C1 segment of cervical spinal cord (tissue), 14 donors: ENCODE measurements at places on chromosomes 3 and 15.

DNA sequence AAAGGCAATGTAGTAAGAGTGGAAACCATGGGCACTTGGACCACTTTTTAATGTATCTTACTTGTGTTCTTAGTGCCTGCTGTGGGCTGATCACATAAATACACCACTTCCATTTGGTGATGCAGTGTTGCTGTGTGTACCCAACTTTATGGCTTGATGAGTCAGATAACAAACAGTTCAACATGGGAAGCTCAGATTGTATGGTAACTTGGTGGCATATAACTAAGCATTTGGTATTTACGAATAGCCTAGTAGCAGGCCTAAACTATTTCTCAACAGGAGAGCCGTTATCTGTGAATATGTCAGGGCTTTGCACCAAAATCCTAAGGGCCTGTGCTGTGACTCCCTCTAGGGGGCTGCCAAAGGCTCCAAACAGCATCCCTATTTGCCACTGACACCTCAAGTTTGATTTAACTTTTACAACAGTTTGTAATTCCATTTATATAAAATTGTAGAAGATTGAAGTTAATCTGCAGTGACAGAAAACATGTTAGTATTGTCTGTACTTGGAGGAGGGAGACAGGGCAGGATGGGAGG is 640.4 kb upstream of the CADM2 start:
- no peak for DNase-seq

DNA sequence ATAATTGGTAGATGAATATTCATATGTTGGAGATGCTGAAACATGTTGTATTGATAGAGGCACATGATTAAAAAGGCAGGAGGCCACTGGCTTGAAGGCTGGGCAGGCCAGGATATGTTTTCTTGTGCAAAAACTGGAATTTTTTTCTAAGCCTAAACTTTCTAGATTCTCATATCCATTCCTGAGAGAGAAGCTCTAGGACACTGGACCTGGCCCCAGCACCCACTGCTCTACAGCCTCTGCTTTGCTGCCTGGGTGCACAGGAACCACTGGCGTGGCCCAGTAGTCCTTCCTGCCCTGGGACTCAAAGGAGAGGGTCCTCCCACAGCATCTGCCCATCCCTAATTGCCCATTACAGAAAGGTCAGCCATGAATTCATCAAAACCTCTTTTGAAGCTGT is 58.1 kb upstream of the APEH start:
- DNase-seq = no peak

DNA sequence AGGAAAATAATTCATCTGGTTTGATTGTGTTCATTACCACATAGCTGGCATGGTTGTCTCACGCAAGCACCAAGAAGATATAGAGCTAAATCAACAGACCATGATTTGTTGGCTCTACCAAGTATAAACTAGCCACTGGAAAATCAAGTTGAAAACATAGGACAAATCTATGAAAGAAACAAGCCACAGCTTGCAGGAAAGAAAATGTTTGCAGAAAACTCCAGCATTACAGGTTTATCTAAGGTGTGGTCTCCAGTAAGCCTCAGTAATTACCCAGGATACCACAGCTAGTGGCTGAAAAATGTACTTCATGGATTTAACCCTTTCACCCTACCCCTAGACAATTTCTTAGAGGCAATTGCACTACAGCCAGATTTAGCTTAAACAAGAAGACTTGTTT is 340.6 kb downstream of the SOX2 start:
- no peak for DNase-seq

DNA sequence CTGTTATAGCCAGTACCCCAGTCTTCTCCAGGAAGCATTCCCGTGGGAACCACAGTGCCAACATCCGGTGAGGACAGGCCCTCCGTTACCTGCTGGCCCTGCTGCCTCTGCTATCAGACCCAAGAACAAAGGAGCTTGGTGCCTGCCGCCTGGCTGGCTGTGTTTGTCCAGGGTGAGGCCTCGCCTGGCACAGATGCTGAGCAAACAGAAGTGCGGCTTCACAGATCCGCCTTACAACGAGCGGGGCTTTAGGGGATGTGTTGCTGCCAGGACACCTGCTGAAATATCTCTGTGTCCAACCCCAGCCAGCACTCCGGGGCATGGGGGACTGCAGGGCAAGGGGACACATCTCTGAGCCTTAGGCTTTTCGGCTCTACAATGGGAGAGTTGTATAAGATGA is 2.2 kb upstream of the EPHB3 start:
- DNase-seq = no peak

GRCh38 chr3:17087509-17087908 is 202.8 kb downstream of the PLCL2 start:
- no peak for DNase-seq

- DNase-seq = no peak
Observed at GRCh38 chr3:123338620-123339061, 110.2 kb downstream of the ADCY5 start.

GRCh38 chr3:182325213-182325950 is 467.9 kb upstream of the ATP11B start:
- DNase-seq = no peak

DNA sequence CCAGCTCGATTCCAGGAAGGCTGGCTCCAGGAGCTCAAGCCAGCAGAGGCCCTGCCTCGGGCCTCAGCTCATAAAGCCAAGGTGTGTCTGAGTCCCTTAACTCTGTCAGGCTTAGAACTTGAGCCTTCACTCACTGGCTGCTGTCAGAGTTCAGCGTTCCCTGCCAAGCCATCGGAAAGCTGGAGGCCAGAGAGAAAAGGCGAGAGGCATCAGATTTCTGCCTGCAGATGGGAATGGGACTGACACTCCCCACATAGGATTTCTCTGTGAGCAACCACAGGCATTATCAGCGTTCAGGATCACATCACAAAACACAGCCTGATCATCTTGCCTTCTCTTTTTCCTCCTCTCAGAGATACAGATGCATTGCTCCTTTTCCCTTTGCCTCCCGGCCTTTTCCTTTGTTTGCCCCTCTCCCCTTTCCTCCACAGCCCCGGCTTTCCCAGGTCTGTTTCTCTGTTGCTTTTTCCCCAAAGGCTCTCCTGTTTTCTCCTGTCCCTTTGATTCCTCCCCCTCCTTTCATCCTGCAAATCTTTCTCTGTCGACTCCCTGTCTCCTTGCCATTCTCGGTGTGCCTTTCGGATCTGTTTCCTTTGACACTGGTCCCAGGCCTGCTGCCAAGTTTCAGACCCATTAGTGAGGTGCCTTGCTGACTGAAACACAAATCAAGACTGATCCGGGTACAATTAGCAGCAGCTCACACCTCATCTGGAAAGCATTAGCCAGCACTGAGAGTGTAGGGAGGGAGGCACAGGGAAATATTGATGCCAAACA is 44.5 kb upstream of the BOC start:
- DNase-seq = peak; percentile 18

DNA sequence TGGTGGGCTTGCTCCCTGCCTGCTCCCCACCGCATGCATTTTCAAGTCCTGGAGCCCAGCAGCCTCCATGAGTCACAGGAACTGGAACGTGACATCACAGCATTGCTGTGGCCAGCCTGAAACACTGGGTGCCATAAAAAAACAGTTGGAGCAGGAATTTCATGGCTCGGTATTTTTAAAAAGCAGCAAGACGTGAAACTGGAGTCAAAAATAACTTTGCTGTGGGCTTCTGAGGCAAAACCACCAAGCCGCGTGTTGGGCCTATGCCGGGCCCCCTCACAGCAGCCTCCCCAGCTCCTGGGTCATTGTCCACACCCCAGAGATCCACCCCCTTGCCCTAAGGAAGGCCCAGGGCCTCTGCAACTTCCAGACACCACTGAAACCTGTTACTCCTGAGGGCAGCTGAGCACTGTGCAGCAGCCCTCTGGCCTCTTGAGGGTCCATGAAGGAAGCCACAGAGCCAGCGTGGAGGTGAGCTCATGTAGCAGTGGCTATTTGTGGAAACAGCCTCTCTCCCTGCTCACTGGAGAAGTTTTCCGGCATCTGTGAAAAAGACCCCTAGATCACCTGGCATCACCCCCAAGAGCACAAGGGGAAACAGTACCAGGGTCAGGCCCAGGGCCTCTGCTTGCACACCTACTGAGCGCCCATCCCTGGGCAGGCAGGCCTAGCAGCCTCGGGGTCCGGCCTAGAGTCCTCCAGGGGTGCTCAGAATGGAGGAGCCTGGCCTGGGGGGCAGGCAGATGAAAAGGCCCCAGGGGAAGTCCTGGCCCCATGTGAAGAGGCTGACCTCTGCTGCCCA is 34.0 kb upstream of the DUSP7 start:
- no peak for DNase-seq

- no peak for DNase-seq
Observed at GRCh38 chr3:54307566-54308180, 185.3 kb downstream of the CACNA2D3 start.

- DNase-seq = no peak
Observed at GRCh38 chr3:170098753-170099152, 61.0 kb downstream of the GPR160 start.

DNA sequence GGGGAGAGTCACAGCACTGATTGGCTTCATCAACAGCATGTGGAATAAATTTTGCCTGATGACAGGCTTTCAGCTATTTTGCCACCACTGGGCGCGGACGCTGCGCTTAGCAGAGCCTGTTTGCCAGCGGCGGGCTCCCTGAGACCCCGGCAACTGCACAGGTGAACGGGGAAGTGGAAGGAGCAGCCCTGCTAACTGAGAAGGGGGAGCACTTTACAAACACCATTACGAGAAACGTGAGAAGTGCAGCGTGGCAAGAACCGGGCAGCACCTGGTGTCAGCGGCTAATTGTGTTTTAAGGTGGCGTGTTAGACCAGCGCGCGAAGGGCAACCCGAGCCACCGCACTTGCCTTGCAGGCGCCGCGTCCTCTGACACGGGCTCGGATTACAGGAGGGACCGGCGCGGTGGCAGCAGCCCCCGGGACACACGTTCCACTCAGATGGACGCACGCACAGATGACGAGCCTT is 307.8 kb upstream of the ARRDC4 start:
- no peak for DNase-seq

GRCh38 chr15:29364426-29365078 is 94.9 kb upstream of the NSMCE3 start:
- no peak for DNase-seq

DNA sequence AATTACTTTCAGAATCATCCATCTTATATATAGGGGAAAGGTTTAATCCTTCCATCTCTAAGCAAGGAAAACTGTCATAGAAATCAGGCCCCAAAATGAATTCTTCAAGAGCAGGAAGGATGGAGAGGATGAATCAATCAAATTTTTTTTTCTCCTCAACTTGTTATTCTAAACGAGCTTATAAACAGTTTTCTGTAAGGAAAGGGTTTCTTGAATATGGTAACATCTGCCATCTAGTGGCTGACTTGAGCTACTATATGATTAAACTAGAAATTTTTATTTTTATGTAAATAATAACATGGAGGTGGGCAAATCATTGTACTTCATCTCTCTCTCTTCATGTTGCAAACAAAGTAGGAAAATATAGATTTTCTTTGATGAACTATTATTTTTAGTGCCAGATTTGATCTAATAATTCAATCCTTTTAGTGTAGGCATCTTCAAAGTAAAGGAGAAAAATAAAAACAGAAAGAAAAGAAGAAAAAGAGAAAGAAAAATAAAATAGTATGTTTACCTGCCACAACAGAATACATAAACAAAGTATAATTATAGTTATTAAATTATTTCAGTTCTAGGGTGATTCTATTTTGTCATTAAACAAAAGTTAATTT is 146.6 kb downstream of the SERPINI1 start:
- no peak for DNase-seq

GRCh38 chr3:153903430-153903829 is 217.8 kb upstream of the ARHGEF26 start:
- DNase-seq = no peak

GRCh38 chr3:158443632-158444031 is 127.4 kb upstream of the MLF1 start:
- DNase-seq = no peak

- no peak for DNase-seq
Observed at GRCh38 chr3:122688996-122689395, 8.4 kb downstream of the PARP14 start.

DNA sequence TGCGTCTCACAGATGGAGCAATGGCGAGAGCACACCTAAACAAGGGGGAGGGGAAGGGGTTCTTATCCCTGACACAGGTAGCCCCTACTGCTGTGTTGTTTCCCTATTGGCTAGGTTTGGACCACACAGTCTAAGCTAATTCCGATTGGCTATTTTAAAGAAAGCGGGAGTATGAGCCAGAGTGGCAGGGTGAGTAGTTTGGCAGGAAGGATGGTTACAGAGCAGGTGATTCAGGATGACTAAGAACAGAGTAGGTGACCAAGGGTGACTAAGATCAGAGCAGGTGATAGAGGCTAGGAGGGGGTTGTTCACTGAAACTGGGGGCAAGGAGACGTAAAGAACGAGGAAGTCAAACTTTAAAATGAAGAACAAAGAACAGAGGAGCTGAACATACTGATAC is 511.8 kb downstream of the EDEM1 start:
- DNase-seq = no peak

- no peak for DNase-seq
Observed at GRCh38 chr3:77536038-77536775, 496.3 kb downstream of the ROBO2 start.

- no peak for DNase-seq
Observed at GRCh38 chr3:172581757-172582166, 58.5 kb upstream of the TNFSF10 start.

DNA sequence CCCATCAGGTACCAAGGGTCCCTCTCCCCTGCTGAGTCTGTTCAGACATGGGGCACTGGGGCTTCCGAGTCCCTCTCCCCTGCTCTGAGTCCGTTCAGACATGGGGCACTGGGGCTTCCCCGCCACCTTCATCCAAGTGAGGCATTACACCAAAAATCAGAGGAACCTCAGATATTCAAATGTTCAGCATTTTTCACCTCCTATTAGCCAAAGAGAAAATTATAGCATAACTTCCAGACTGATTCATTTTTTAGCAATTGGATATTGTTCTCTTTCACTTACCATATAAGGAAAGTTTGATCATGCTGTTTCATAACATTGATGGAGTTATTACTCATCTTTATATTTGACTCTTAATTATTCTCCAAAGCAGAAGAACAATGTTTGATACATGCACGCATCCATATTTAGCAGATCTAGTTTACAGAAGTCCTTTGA is 213.9 kb downstream of the MTHFS start:
- DNase-seq = no peak

- DNase-seq = no peak
Observed at GRCh38 chr3:113695786-113696645, at the start of gene USF3. USF3 (minus strand) TSS chr3:113696642; CDS start chr3:113674878, 21,764 bp downstream.

- peak; percentile 16 for DNase-seq
Observed at GRCh38 chr15:83205725-83206324, 1.8 kb downstream of the HDGFL3 start.

- no peak for DNase-seq
Observed at GRCh38 chr15:30062881-30063280, 19.9 kb upstream of the GOLGA8J start.

GRCh38 chr15:54564166-54564565 is 585.9 kb downstream of the UNC13C start:
- DNase-seq = no peak

DNA sequence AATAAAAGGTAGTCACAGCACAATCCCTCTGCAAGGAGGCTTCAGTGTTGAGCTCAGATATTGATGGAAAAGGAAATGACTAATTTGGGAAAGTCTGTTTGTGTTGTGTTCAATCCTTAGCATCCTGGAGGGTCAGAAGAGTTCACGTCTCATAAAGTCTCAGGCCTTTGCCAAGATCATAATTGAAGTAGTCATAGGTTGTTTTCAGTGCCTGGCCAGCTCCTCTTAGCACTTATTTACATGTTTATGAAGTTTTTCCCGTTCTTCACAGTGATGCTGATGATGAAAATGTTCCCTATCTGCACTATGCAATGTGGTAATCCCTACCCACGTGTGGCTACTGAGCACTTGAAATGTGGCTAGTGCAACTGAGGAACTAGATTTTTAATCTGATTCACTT is 61.6 kb upstream of the TGFBR2 start:
- no peak for DNase-seq

- no peak for DNase-seq
Observed at GRCh38 chr3:28907616-28908015, 373.3 kb upstream of the RBMS3 start.

- DNase-seq = no peak
Observed at GRCh38 chr3:178385280-178385952, 150.8 kb upstream of the KCNMB2 start.
